Stimulated activated CD8-positive, alpha-beta memory T cell treated with anti-CD3 and anti-CD28 coated beads, Interleukin-4, amount 100 ng/mL, for 1 hour (primary cell): ENCODE measurements at places on chromosomes 1 and 21.
A peak's percentile ranks its signal among the peaks of the same experiment; 100 is the strongest.

DNA sequence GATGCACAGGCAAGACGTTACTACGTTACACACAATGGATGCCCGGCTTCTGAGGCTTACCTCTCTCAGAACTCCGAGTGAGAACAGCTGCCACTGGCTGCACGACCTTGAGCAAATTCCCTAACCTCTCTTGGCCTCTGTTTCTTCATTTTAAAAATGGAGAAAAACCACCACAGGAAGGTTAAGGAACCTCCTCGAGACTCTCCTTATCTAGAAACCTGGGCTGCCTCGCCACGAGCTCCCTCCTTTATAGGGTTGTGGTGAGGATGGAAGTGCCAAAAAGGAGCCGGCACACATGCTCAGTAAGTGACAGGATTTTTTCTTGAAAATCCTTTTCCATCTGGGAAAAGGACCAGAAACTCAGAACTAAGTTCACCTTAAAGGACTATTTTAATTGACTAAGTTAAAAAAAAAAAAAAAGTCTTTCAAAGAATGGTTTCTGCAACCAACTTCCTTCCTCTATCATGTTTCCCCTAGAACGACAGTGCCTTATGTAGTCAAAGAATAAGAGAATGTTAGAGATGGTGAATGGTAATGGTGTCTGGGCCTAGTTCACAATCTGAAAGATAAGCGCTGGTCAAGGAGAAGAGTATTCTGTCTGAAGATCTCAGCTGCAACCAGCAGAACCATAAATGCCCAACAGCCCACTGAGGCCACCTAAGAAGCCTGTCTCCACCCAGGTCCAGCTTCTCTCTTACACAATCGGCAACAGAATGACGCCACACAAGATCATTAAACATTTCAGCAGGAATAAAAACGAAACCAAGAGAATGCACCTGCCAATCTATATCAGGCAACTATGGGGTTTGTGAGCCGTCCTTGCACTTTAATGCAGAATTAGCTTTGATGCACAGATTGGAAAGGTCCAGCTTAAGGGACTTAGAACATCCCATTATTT is 64.9 kb downstream of the SLC45A1 start:
- DNase-seq, result no peak

DNA sequence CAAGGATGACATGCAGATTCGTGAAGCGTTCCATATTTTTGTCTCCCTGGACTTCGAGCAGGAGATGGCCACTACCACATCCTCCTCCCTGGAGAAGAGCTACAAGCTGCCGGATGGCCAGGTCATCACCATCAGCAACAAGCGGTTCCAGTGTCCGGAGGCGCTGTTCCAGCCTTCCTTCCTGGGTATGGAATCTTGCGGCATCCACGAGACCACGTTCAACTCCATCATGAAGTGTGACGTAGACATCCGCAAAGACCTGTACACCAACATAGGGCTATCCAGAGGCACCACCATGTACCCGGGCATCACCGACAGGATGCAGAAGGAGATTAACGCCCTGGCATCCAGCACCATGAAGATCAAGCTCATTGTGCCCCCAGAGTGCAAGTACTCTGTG is 3.3 kb downstream of the TMEM222 start:
- no peak for DNase-seq

- no peak for DNase-seq
These were observed 221.2 kb downstream of the FMN2 start for GRCh38 chr1:240312872-240313271.

DNA sequence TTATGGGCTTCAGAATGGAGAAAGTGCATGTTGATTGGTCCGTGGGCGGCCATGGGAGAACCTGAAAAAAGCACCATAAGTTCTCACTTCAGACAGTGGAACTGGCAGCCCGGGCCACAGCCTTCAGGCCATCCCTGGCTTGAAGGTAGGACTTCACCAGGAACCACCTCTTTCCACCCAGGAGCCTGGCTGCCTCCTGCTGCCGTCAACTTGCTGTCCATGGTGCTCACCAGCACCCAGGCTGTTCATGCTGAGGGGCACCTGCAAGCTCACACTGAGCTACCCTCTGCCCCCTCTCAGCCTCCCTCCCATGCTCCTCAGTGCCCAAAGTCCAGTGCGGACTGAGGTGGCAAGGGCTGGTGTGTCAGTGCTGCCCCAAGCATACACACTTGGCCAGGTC is 12.9 kb upstream of the FNBP1L start:
- no peak for DNase-seq

DNA sequence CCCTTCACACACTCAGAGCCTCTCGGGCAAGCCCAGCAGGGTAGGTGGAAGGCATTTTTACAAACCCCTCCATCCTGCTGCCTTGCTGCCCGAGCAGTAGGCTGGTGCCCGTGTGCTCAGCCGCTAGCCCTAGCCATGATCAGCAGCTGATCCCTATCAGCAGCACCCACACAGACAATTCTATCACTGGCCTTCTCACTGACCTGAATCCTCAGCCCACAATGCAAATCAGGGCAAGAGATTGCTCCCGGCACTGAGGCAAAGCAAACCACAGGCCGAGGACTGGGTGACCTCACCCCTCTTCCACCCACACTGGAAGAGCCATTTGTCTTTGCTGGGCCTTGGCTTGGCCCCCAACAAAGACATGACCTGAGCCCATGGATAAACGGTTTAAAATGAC is 895 bp upstream of the PDZK1 start:
- DNase-seq, result no peak

GRCh38 chr1:243798726-243799125 is 51.3 kb downstream of the AKT3 start:
- no peak for DNase-seq

DNA sequence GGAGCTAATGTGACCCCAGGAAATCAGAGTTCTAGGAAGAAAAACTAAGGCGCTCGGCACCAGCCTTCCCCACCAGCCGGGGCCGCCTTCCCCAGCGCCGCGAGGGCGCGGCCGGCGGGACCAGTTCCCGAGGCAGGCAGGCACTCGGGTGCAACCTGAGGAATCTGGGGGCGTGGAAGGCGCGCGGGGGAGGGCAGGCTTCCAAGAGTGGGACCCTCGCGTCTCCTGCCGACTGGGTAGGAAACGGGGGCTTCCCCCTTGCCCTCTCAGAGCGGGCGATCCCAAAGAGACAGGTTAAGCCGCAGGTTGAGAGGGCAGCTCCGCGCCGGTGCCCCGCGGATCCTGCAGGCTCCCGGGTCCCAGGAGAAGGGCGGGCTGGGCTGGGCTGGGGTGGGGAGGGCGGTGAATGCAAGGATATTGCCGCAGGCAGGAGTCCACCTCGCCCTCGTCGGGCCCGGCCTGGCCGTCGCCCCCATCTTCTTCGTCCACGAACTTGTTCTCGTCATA is 431 bp downstream of the ARPC5 start:
- DNase-seq, result no peak

DNA sequence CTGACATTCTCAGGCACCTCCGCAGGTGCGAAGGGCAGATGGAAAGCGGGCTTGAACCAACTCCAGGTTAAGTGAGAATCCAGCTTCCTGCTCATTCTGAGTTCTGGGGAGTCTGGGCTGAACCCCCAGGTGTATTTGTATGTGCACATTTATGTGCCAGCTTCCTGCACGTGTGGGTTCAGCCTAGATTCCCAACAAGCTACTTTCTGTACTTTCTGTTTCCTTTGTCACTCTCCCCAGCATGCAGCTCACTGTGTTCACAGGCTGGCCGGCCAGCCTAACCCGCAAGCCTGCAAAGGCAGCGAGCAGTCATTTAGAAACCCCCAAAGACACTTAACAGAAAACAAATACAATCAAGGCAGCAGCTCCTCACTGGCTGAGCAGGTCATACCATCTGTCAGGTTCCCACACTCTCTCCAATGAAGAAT is 1.3 kb upstream of the IL19 start:
- no peak for DNase-seq

- DNase-seq, result no peak
These were observed 55.6 kb upstream of the PPP2R5A start for GRCh38 chr1:212229654-212230053.

- DNase-seq, result no peak
These were observed 496.5 kb upstream of the ADGRL2 start for GRCh38 chr1:81304187-81304586.

GRCh38 chr1:2466958-2467554 is 9.0 kb upstream of the PLCH2 start:
- DNase-seq, result no peak

DNA sequence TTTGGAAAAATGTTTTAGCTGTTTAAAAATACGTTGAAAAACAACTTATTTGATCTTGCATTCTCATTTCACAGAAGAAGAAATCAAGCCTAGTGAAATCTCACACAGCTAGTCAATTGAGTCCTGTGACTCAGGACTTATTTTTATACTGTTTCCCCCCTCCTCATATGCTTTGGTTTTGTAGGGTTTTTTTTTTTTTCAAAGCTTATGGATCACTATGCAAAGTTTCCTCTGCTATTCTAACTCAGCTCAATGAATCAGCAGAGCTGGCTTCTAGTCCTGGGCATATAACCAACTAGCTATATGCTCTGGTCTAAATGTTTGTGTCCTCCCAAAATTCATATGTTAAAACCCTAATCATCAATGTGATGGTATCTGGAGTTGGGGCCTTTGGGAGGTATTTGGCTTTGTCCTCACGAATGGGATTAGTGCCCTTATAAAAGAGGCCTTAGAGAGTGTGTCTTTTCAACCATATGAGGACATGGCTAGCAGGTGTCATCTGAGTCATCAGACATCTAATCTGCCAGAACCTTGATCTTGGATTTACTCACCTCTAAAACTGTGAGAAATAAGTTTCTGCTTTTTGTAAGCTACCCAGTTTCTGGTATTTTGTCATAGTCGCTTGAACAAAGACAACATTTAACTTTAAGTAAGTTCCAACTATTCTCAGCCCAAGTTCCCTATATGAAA is 317.2 kb upstream of the C1orf87 start:
- DNase-seq, result no peak

- DNase-seq, result peak; percentile 39
These were observed at the start of gene PCNX2 for GRCh38 chr1:233295237-233295974. PCNX2 (minus strand) TSS chr1:233295725; CDS start chr1:233295478, 247 bp downstream.

DNA sequence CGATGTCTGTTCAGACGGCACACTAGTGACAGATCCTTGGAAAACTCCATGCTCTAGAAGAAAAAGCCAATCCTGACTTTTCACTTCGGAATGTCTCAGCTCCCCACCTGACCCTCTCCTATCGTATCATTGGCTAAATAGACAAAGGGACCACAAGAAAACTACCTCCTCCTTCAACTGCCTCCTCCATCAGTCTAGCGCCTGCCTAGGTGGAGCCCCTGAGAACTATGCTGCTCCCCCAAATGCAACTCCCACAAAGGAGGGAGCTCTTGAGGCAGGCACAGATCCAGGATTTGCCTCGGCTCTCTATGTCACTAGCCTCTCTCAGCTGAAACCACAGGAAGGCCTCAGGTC is 148.4 kb downstream of the TOMM20 start:
- DNase-seq, result no peak

- no peak for DNase-seq
These were observed 867 bp downstream of the PTPRC start for GRCh38 chr1:198639671-198640143.

GRCh38 chr1:13860031-13860430 is 160.0 kb downstream of the PRDM2 start:
- no peak for DNase-seq

DNA sequence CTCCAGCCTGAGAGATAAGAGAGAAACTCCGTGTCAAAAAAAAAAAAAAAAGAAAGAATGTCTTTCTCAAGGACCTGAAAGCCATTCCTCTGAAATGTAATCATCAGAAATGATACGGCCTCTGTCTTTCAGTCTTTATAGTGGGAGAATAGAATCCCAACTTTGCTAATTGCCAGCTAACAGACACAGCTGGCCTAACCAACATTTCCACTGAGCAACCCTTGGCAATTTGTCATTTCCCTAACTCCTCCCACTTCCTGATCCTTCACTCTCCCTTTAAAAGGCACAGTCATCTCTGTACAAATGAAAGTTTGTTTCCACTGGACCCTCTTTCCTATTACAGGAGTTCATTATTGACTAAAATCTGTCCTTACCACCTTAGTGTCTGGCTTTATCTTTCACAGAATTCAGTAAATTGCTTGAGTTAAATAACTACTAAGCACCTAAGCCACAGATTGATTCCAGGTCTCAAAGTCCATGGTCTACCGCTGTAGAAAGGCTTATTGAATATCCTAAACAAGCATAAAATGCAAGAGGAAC is 4.3 kb upstream of the CBR1 start:
- DNase-seq, result no peak

- DNase-seq, result no peak
These were observed 16.3 kb downstream of the CNIH3 start for GRCh38 chr1:224632381-224632871.

GRCh38 chr1:225891229-225891972 is 2.5 kb upstream of the LEFTY1 start:
- no peak for DNase-seq

DNA sequence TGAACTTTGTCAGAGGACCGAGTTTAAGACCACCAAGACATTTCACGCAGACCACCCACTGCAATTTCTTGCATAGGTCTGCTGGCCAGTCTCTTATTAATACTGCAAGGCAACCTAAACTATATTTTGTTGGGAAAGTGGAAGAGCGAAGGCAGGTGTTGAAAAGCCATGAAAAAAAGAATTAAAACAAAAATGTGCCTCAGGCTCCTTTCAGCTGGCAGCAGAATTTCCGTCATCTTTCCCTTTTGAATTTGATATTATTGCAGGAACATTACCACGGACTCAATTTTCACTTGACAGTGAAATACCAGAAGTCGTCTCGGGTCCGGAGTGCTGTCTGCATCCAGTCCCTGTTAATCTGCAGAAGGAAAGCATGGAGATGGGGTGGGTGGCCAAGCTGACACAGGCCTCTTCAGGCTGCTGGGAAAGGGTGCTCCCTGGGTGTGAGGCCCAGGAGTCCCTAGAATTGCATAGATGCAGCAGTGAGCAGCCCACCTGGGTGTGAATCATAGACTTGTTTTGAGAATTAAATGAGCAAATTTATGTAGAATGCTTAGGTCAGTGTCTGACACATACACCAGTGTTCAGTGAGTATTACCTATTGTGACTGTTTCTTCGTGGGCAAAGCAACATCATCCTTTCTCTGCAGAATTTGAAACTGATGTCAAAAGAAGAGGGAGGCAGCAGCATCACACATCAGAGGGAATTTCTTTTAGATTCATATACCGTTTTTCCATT is 150.7 kb downstream of the PBX1 start:
- no peak for DNase-seq

- DNase-seq, result no peak
These were observed 22.7 kb downstream of the WDTC1 start for GRCh38 chr1:27257155-27257554.
